ENCODE measurements at places on chromosomes 3 and 15. TPM values are rescaled to one million over a fixed set of nuclear protein-coding genes. Genes with fewer than 3 reads are reported as not detected.

DNA sequence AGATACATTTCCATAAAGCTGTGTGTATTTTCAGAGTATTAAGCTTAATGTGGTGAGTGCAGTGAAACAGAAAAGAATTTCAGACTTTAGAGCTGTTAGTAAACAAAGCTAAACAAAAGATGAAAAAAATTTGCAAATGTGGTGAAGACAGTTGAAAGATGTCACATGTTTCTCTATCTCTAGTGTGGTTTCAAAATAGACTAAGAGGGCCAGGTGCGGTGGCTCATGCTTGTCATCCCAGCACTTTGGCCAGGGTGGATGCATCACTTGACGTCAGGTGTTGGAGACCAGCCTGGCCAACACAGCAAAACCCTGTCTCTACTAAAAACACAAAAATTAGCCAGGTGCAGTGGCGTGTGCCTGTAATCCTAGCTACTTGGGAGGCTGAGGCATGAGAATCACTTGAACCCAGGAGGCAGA is 466.0 kb upstream of the NR2F2 start:
- DNase-seq: no peak

DNA sequence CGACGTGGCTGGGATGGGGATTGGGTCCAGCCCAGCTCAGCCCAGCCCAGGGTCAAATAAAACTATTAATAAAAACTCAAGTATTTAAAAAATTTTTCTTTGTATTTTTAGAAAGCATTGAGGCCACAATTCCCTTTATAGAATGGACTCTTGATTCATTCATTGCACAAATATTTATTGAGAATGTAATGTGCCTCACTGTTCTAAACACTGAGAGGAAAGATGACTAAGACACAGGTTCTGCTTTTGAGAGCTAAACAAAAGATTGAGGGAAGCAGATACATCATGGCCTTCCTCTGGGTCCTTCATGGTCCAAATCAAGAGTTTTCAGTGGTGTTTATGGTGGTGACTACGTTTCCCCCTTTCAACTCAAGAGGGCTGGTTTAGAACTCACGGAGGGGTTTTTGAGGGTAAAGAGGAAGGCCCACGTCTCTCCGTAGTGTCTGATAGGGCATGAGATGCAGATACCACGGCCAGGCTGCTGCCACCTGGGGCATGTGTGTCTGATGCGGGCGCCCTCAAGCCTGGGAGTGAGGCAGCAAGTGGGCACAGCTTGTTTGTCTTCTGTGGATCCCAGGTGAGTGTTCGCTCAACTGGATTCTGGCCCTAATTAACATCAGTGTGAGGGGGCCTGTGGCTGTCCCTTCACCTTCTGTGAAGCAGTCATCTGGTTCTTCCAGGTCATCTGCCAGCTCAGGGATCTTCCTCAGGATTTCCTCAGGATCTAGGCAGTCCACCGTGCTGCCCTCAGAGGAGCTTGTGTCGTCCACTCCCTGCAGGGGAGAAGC is 73.5 kb upstream of the SCN5A start:
- peak; percentile 79 for DNase-seq

DNA sequence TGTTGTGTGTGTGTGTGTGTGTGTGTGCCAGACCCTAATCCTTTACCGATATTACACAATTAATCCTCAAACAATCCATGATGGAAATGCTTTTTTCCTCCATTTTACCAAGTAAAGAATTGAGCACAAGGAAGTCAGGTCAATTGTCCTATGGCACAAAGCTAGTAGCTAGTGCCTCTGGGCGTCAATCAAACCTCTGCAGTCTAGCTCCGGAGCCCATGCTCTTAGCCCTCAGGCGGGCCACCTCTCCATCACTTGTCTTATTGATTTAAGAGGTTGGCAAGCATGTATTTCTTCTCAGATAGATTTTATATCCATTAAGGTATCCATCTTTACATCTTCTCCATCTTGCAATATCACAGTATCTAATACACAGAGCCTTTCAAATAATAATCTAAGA is 886.6 kb downstream of the TBL1XR1 start:
- no peak for DNase-seq

GRCh38 chr3:55567121-55567520 is 80.0 kb upstream of the WNT5A start:
- DNase-seq: no peak

DNA sequence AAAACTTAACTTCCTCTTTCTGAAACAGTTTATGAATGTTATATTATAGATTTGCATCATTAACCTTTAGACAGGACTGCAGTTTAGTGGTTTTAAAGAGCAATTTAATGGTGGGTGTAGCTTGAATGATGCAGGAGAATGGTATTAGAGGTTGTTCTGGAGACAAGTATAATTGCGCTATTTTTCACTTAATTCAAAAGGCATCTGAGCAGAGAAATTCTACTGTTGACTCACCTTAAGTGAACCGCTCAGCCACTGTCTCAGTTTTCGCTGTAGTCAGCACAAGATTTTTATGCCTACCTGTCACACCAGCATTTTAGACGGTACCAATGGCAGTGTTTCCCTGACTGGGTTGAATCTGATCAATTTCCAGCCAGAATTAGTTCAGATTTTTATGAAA is 348.8 kb upstream of the DCBLD2 start:
- no peak for DNase-seq

Gene LRRIQ4
- total RNA-seq: not detected

Gene BCHE
- 0.27 TPM for total RNA-seq

Gene SERPINI2
- not detected for total RNA-seq

Data from endothelial cell of umbilical vein (primary cell).